ENCODE measurements at places on chromosomes 1 and 21.

DNA sequence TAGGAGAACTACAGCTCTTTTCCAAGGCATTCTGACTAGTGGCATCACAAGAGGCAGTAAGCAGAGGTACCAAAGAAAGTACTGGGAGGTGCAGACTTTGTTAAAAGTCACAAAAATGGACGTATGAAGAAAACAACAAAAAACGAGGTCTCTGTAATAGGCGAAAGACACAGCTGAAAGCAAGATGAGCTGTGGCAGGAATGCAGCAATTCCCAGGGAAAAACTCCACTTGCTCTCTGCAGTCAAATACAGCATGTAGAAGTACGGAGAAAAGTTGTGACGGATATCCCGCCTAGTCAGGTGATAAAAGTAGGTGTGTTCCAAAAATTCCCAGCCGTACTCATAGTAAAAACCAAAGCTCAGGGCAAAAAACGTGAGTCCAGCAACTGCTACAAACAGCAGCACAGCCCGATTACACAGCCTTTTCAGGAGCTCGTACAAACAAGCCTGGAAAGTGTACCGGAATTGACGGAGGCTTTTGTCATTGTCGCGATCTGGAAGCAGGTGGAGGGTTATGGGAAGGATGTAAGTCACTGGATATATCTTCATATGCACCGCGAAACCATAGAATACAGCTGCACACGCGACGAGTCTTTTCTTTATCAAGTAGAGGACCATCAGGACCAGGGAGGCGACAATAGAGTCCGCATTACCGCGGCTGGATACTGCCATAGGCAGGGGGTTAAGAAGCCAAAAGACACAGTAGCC is 979 bp downstream of the PIGM start:
- no peak for DNase-seq

- no peak for DNase-seq
These were observed 94.3 kb downstream of the KCNJ6 start for GRCh38 chr21:37821786-37822450.

DNA sequence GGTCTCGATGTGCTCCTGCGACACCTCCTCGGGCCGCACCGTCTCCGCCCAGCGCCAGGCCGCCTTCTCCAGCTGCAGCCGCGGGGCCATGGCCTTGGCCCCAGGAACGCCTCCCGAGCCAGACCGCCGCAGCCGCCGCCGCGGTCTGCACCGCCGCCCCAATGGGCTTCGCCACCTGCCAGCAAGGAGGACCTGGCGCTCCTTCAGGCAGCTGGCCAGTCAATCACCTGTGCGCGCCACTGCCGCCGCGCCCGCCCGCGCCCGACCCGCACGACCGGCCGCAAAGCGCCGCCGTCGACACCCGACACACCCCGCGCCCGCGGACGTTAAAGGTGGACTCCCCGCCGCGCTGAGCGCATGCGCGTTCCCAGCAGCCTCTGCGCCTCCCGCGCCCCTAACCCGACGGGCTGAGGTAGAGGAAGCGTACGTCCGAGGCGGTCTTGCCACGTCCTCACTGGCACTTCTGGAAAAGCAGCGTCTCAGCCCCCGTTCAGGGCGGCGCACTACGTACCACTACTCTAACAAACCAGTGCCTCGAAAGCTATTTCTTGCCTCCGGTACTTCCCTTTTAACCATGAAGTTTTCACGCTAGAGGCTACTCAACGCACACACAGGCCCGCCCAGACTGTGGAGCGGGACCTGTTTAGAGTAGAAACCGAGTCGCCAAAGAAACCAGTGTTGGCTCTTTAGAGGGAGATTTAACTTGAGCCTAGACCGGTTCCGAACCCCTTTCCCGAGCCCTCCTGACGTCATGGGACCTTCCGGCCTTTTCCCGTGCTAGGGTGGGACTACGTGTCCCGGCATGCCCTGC is at the start of gene USP48:
Gene USP48 (minus strand): TSS at position 282 of the 811 bp plus-strand sequence. CDS start 192 bp downstream, at position 90.
- peak; percentile 96 for DNase-seq

- no peak for DNase-seq
These were observed 6.7 kb upstream of the DISP3 start for GRCh38 chr1:11472284-11472683.

DNA sequence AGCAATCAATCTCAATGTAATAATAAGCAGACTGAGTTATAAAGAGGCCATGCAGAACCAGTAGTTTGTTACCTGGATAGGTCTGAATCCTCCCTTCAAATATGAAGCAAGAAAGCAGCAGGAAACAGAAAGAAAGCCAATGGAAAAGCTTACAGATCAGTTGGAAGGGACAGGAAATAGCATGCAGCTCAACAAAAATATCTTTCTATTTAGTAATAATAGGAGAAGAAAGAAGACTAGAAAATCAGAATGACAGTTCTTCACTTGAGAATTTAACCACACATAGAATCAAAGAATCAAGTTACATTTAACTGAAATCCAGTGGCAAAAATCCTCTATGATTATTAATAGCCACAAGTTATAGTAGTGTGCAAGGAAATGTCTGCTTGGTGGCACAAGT is 194.4 kb downstream of the EIF4G3 start:
- DNase-seq = no peak

DNA sequence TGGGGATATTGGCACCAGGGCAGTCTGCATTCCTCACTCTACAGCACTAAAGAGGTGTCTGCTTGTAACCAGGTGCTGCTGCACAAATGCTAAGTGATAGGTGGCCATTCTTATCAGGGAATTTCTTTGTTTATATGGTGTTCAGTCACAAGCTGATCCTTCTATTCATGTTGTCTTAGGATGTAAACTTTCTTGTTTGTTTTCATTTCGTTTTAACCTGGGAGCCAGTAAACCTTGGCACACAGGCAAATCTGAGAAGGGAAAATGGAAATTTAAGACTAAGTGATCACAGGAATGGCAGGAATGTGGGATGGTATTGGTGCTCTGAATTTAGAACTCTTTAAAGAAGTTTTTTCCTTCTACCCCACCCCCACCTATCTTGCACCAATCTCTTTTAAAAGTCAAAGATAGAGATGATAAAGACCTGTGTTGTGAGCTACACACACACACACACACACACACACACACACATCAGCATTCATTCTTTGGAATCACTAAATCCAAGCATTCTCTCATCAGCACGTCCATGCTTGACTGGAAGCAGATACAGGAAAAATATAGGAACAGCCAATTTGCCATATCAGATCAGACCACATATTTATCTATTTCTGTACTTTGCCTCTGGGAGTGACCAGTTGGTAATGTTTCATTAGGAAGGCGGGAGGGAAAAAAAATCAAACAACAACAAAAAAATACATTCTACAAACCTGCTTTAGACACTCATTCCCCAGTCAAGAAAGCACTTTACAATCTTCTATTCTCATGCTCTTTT is 451.4 kb upstream of the ADGRL2 start:
- no peak for DNase-seq

DNA sequence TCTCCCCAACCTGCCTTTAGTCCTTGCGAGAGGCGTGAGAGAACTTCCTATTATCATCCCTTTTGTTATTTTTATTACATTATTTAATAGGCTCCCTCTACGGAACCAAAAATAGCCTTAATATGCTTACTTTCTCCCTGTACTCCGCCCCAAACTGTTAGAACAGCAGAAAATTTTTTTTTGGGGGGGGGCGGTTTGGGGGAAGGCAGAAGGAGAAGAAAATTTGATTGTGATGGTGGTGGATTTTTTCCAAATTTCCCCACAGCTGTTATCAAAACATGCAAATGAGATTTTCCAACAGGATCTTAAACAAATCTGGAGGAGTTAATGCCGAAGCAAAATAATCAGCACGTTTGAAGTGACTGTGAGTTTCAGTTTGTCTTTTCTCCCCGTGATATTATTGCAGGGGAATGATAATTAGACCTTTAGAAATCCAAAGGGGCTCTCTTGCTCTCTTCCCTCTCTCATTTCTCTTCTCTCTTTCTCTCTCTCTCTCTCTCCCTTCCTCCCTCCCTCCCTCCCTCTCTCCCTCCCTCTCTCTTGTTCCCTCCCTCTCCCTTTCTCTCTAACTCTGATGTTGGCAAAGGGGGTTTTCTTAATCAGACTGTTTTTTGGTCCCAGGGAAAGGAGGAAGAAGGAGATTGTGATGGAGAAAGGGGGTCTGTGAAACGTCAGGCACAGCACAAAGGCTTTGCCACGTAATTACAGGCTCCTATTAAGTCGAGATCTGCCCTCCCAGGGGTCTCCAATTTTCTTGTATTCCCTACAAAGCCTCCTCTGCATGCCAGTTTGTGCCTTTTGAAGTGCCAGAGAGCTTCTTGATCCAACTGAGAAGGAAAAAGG is 1.1 kb upstream of the PRRX1 start:
- DNase-seq = no peak

- no peak for DNase-seq
These were observed 140.7 kb downstream of the PAPPA2 start for GRCh38 chr1:176603696-176604095.

Data from activated CD4-positive, alpha-beta T cell treated with anti-CD3 and anti-CD28 coated beads, Interleukin-2, amount 50 U/mL, for 1 hour (primary cell).